ENCODE measurements at places on chromosomes 5 and 9.

- no peak for DNase-seq
Observed at GRCh38 chr9:98191671-98192502, 550 bp downstream of the CORO2A start.

DNA sequence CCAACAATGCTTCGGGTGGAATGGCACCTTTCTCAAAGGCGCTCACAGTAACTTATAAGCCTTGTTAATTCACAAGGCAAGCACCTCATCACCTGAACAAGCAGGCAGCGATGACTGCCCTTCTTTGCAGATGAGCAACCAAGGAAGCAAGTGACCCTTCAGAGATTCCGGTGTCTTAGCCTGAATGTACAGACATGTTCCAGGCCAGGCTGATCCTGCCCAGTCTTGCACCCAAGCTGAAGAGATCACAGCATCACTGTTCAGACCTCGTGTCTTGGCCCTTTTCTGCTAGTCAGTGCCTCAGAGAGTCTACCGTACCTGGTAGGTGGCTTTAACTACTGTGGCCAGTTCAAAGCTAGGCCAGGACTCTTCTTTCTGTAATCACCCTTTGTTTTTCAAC is 94.7 kb upstream of the ERCC6L2 start:
- DNase-seq, result no peak

DNA sequence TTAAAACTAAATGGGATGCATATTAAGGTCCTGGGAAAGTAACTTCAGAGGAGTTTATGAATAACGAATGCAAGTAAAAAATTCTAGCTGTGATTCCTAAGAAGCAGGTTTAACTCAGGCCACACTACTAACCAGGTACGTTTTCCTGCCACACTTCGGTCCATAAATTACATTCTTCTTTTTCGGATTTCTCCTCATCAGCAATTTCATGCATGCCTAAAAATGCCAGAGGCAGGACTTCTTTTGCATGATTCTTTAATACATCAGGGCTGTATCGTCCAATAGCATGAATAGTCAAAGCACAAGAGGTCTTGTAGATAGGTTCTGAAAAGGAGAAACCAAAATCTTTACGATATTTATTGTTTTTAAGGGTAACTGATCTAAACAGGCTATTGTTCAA is 42.3 kb upstream of the OR2K2 start:
- DNase-seq, result no peak

GRCh38 chr9:108639091-108639490 is 216.7 kb downstream of the ACTL7B start:
- DNase-seq, result no peak

- no peak for DNase-seq
Observed at GRCh38 chr5:164356790-164357189, 851.4 kb downstream of the MAT2B start.

Measured in mesenchymal stem cell (in vitro differentiated cells and primary cell).